RWPE2 (cell line): ENCODE measurements at places on chromosomes 12 and 14.

DNA sequence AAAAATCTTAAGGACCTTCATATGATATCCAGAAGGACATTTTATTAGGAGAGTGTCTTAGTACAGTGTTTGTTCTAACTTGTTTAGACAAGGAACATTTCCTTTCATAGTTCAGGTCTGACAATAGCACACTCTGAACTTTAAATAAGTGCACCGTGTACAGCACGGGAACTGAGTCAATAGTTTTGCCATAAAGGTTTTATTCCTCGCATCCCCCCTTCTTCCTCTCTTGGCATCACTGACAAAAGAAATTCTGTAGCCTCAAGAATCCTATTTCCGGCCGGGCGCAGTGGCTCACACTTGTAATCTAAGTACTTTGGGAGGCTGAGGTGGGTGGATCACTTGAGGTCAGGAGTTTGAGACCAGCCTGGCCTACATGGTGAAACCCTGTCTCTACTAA lies 58.3 kb downstream of the TMCC3 start:
- DNase-seq: no peak

GRCh38 chr14:58808828-58809227 lies 171.1 kb downstream of the DACT1 start:
- DNase-seq: no peak

DNA sequence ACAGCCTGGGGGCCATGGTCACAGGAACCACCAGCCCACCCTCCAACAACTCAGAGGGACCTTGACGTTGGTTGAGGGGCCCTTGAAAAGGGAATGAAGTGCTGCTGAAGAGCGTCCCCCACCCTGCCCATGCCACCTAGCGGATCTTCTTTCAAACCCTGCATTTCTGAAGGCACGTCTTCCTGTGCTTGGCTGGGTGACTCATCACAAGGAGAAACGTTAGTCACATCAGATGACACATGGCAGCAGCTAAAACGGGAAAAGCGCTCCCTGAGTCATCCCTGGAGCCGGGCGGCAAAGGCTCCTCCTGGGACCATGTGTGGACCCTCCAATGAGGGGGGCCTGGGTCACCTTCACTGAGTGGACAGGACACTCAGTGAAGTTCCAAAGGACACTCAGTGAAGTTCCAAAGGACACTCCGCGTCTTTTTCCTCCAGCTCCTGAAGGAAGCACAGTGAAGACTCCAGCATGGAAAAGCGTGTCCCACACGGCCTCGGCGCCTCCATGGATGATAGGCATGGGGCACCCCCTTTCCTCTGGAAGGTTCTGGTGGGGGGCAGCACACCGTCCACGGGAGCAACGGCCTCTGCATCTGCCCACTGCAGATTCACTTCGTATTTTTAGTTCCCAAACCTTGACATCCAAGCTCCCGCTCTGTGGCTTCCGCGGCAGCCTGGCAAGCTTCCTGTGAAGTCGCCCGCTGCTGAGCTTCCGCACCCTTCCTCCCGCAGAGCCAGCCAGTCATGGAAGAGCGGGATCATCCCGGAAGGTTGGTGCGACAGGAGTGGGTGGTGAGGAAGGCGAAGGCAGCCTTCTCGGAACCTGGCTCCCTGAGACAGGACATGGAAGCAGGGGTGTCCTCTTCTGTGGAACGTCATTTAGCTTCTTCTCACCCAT lies 383.4 kb downstream of the VRK1 start:
- DNase-seq: peak; percentile 81

GRCh38 chr12:12267742-12268200 lies 927 bp upstream of the LRP6 start:
- DNase-seq: no peak

DNA sequence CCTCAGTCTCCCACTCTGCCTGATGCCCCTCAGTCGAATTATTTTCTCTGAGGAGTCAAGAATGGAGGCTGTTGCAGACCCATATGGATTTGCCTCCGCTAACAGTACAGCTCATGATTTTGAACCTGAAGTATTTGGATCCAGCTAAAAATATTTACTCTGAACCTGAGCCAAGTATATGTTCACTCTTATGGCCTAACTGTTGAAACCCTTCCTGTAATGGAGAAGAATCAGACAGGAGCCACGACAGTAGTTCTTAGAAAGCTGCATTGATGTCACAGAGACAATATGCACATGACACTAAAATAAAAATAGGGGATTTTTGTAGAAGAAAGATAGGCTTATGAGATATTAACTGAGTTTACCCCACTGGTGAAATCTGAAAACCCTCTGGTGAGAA lies 1128.3 kb upstream of the FLRT2 start:
- no peak for DNase-seq

DNA sequence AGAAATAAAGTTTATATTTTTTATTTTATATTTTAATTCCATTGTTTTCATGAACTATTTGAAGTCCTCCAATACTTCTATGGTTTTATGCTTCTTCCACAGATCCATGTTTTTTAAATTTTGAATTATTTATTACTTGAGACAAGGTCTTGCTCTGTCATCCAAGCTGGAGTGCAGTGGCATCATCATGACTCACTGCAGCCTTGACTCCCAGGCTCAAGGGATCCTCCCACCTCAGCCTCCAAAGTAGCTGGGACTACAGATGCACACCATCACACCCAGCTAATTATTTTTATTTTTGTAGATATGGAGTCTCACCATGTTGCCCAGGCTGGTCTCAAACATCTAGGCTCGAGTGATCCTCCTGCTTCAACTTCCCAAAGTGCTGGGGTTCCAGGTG lies 28.8 kb upstream of the DLGAP5 start:
- no peak for DNase-seq

DNA sequence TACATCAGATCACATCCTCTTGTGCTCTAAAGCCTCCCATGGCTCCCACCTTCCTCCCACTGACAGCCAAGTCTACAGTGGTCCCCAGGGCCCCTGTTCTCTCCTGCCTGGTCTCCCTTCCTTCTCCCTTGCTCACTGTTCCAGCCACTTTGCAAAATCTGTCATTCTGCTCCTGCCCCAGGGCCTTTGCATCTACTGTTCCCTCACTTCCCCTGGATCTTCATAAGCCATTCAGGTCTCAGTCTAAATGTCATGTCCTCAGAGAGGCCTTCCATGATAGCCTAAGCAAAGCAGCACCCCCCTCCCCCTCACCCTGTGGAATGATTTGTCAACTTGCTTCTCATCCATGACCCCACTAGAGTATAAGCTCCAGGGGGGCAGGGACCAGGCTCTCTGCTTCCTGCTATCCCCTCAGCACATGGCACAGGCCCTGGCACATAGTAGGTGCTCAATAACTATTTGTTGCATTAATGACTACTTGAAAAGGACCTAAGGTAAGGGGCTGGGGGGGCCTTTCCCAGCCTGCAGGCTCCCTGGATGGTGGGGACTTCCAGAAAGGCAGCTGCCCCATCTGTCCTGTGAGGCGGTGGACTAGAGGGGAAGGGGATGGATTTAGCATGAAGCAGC lies 5.0 kb downstream of the SLC8B1 start:
- no peak for DNase-seq

DNA sequence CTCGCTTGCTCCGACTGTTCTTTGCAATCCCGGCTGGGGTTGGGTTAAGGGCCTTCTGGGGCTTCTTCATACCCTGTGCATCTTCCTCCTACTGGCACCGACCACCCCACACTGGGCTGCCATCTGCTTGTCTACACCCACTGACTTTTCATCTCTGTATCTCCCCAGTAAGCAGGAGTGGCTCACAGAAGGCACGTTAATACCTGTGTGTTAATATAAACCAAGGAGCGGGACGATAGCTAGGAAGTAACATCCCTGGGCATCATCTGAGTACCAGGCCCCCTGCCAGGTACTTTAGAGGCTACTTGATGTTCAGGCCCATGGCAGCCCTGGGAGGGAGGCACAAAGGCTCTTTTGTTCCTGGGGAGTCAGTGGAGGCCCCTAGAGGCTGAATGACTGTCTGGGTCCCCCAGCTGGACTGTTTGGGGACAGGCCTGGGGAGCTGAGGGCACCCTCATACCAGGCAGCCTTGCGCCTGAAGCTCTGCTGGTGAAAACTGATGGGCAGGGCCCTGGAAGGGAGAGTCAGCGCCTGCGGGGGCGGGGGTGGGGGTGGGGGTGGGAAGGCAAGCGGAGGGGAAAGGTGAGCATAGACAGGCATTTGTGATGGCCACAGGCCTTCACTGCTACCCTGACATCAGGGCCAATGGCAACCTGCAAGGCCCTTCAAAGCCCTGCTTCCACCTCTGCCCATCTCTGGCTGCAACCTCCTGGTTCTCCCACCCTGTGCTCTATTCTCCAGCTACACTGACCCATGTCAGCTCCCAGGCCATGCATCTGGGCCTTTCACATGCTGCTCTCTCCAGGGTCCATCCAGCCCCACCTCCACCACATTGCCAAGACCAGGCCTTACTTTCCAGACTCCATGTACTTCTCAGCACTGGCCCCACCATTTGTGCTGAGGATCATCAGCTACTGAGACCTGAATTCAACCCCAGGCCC lies 34.2 kb upstream of the DEGS2 start:
- no peak for DNase-seq

- no peak for DNase-seq
Observed at GRCh38 chr14:91242635-91243034, 1.9 kb downstream of the GPR68 start.

- DNase-seq: no peak
Observed at GRCh38 chr12:133231001-133231400, 4.7 kb downstream of the ANHX start.
